Activated CD8-positive, alpha-beta memory T cell treated with anti-CD3 and anti-CD28 coated beads for 1 hour (primary cell): ENCODE measurements at places on chromosomes 11 and 22.

DNA sequence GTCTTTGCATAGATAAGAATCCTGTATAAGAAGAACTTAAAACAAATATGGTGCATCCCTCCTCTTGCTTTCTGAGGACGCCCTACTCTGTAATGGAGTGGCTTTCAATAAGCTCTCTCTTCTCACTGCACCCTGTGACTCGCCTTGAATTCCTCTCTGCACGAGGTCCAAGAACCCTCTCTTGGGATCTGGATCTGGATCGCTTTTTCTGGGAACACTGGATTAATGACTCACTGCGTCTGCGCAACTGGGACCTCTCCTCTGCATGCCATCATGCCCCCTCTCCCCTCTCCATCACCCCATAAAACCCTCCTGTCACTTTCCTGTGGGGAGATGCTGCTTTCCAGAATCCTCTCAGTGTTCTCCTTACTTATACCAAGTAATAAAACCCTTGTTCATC lies 15.1 kb upstream of the CABP2 start:
- no peak for DNase-seq

DNA sequence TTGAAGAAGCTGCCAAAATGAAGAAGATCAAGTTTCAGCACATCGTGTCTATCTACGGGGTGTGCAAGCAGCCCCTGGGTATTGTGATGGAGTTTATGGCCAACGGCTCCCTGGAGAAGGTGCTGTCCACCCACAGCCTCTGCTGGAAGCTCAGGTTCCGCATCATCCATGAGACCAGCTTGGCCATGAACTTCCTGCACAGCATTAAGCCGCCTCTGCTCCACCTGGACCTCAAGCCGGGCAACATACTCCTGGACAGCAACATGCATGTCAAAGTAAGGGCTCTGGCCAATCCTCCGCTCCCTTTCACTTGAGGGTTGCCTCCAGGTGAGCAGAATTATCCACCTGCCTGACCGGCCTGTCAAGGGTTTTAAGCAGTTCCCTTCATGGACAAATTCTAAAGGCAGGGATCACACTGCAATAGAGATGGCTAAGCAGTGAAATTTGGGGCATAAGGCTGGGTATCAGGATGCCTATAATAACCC lies 6.0 kb downstream of the ANKK1 start:
- DNase-seq, result no peak

DNA sequence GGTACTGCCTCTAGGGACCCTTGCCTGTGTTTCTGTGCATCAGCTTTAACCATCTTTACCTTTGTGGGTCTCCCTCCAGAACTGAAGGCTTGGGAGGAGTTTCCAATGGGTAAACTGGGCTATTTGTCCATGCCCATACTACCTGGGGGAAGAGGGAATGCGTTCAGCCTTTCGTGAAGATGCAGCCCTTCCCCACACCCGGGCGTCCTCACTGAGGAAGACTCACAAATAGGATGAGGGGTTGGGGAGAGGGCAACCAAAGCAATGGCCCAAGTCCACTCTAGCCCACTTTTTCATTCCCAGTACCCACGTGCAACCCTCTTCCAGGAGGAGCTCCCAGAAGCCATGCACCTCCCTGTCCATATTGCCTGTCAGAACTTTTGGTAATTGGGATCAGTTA lies 61.8 kb upstream of the ADA2 start:
- no peak for DNase-seq

DNA sequence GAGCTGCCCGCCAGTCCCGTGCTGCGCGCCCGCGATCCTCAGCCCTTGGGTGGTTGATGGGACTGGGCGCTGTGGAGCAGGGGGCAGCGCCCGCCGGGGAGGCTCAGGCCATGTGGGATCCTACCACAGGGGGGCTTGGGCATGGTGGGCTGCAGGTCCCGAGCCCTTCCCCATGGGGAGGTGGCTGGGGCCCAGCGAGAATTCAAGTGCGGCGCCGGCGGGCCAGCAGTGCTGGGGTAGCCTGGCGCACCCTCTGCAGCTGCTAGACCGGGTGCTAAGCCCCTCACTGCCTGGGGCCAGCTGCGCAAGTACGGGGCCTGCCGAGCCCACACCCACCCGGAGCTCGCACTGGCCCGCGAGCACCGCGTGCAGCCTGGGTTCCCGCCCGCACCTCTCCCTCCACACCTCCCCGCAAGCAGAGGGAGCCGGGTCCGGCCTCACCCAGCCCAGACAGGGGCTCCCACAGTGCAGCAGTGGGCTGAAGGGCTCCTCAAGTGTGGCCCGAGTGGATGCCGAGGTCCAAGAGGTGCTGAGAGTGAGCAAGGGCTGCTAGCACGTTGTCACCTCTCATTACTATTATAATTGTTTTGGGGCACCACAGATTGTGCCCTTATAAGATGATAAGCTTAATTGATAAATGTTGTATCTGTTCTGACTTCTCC lies 333.2 kb downstream of the CASP12 start:
- no peak for DNase-seq

GRCh38 chr11:58788355-58789023 lies 56.0 kb downstream of the GLYATL2 start:
- DNase-seq, result no peak

DNA sequence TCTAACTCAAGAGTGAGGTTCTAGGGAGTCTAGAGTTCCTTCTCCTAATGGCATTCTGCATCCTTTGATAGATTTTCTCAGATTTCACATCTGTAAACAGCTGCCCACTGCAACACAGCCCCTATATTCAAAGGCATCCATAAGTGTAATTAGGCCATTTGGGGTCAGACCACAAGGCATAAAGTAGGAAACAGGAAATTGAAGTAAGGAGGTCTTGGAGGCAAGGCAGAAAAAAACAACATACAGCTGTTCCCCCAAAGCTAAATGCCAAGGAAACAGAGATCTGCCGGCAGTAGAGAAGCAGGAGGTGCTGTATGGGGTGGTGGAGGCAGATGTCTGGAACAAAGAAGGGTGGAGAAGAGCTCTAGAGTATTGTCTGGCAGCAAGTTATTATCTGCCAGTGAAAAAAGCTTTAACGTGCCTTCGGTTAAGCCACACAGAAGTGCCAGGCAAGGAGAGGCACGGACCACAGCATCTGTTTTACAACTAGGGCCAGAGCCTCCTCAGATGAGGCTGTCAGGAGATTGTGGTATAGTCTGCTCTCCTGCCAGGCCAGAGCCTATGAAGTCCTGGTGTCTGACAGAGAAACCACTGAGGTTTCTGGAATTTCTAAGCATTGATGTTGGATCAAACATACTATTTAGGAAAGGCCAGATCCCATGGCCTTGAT lies 100.2 kb upstream of the CHRM4 start:
- DNase-seq, result no peak

- no peak for DNase-seq
These were observed 11.1 kb upstream of the SLC37A2 start for GRCh38 chr11:125052047-125052446.

DNA sequence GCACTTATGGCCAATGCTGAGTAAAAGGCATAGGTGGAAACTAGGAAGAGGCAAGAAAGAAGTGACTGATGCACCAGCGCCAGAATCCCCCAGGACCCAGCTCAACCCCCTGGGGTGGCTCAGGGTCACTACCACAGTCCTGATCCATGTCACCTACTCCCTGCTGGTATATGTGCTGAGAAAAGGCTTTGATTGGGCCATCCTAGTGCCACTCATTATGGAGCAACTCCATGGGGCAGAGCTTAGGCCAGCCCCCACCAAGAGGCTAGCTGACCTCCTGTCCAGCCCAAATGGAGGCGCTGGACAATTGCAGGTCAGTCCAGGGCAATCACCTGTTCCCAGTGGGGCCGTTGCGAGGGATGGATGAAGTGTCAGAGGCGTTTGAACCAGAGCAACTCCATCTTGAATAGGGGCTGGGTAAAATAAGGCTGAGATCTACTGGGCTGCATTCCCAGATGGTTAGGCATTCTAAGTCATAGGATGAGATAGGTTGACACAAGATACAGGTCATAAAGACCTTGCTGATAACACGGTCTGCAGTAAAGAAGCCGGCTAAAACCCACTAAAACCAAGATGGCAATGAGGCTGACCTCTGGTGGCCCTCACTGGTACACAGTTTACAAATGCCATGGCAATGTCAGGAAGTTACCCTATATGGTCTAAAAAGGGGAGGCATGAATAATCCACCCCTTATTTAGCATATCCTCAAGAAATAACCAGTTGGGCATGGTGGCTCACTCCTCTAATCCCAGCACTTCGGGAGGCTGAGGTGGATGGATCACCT lies 20.6 kb upstream of the DAGLA start:
- no peak for DNase-seq

DNA sequence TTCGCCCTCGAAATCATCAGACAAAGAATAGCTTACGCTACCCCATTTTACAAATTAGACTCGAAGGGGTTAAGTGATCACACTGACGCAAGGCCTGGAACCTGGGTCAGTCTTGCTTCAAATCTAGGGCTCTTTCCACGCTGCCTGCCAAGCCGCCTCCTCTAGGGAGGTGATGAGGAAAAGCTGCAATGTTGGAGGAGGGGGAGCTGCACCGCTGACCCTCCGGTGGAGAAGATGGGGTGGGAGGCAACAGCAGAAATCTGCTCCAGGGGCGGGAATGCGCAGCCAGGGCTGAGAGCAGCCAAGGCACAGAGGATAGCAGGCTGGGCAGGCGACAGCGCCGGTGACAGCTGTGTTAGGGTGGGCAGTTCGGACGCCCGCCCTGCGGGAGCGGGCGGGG lies 595 bp downstream of the SYVN1 start:
- no peak for DNase-seq

DNA sequence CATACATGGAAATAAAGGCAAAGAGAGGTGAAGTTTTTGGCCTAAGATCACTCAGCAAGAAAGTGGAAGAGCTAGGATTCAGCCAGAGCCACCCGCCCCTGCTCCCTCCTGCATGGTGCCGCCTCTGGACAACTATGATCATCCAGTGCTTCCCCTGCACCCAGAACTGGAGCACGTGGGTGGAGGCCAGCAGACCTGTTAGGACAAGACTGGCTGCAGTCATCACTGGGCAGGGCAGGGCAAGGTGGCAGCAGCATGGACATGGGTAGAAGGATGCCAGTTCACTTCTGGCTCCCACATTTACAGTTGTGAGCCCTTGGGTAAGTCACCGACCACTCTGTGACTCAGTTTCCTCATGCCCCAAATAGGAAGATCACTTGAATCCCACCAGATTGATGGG lies 131.0 kb downstream of the FBXO7 start:
- DNase-seq, result no peak

GRCh38 chr11:125701018-125701610 lies 20.5 kb upstream of the ACRV1 start:
- no peak for DNase-seq

DNA sequence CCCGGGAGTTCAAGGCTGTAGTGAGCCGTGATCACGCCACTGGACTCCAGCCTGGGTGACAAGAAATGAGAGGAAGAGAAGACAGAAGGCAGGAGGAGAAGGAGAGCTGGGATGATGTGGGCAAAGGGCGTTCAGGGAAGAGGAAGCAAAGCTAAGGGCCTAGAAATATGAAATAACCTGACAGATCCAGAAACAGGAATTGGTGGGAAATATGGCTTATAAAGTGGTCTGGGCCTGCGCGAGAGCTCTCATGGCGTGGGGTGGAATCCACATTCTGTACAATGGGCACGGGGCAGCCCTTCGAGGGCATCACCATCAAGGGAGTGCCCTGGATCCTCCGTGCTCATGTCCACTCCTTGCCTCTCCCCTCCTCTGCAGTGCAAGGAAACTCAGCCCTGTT lies 46.8 kb upstream of the RASSF10 start:
- DNase-seq, result no peak

DNA sequence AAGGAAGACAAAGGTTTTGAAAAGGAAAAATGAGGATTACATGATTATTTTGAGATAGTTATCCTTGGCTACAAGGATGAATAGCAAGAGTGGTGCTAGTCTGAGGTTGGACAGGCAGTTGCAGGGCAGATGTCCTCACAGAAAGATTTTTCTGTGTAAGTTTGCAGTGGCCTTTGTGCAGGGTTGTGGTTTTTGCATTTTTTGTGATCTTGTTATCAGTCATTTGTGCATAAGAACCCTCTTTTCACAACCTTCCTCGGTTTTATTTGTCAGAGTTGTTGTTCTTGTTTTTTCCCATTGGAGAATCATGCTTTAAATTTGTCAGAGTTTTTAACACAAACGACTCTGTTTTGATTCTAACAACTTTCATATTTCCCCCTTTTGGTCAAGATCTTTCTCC lies 1.4 kb downstream of the CCDC134 start:
- no peak for DNase-seq

DNA sequence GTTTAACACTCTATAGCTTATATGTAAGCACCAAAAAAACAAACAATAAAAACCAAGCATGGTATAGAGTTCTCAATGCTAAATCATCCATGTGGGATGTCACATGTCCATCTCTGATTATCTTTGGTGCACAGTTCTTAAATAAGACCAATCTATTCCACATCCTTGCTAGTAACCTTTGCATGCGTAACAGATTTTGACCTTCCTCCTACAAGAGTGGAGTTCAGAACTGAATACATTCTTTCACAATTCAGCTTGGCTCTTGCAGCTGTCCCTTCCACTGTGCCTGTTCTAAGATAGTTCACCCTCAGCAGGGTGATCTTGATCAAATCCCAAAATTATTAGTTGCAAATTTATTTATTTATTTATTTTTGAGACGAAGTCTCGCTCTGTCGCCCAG lies 21.1 kb downstream of the PRR14L start:
- no peak for DNase-seq

- DNase-seq, result no peak
These were observed 112.7 kb downstream of the ZBTB16 start for GRCh38 chr11:114172055-114172861.

DNA sequence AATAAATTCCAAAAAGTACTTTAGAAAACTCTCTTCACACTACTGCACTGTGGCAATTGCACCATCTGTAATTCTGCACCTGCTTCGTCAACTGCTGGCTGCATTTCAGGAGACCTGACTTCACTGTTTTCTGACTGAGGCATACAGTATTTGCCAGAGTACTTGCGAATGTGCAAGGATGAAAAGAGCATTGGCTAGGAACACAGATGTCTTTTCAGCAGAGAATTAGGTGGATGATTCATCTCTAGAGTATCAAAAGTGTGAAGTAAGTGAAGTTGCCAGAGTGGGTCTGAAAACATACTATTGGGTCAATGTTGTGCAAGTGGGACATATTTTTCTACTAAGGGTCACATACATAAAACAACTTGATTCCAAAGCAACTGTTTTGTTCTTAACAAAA lies 427.5 kb upstream of the CCDC90B start:
- DNase-seq, result no peak

DNA sequence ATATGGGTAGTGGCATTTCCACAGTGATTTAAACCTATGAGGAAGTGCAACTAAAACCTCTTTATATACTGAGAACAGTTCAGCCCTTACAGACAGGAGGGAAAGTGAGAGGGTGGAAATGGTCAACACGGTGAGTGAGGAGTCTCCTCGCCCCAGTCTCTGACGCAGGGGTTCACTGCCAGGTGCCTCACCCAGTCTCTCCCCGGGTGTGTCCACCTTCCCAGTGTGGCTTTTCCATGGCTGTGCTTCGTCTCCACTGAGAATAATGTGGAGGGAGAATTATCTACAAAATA lies 116.6 kb upstream of the TOP3B start:
- no peak for DNase-seq
